ENCODE measurements at places on chromosomes 4 and X. TPM values are rescaled to one million over a fixed set of nuclear protein-coding genes. Genes with fewer than 3 reads are reported as not detected.
A peak's percentile ranks its signal among the peaks of the same experiment; 100 is the strongest.

The VCX3A gene
- 0.33 TPM for total RNA-seq

The DUSP9 gene
- 0.55 TPM for total RNA-seq

The AKAP14 gene
- total RNA-seq = 16.3 TPM

- no peaks in the 10 kb centered on the region for H3K27me3 ChIP-seq
- H3K36me3 ChIP-seq = no peaks in the 10 kb centered on the region
- no peak overlapping the region for H3K27ac ChIP-seq
- H3K4me1 ChIP-seq = no peaks in the 10 kb centered on the region
- H3K4me3 ChIP-seq = no peak overlapping the region
Measured at GRCh38 chr4:146507632-146508031, 14.1 kb downstream of the SLC10A7 start.

DNA sequence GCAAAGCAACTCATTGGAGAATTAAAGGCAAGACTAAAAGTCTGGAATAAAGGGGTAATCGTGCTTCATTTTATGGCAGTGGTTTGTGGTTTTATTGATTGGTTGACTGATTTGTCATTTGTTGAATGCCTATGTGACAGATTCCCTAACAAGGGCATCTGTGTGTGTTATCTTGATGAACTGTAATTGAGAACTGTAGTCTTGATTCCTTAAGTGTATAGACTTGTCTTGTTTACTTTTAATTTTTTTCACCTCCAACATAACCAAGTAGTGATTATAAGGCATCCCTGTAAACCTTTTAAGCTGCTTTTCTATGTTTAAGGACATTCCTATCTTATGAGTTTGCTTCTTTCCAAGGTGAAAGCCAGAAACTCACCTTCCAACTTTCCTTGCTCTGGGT lies 216.0 kb upstream of the TAPT1 start:
- H3K36me3 ChIP-seq = no peaks in the 10 kb centered on the region
- H3K4me3 ChIP-seq = no peak overlapping the region
- H3K27me3 ChIP-seq = no peaks in the 10 kb centered on the region
- no peak overlapping the region for H3K27ac ChIP-seq
- no peak for DNase-seq

GRCh38 chrX:54288968-54289367 lies 68.9 kb downstream of the WNK3 start:
- H3K36me3 ChIP-seq = peaks cover 4% of the 10 kb centered on the region
- no peaks in the 10 kb centered on the region for H3K4me1 ChIP-seq
- H3K27me3 ChIP-seq = no peaks in the 10 kb centered on the region
- H3K4me3 ChIP-seq = no peak overlapping the region
- DNase-seq = no peak

The TRIM75 gene
- not detected for total RNA-seq

DNA sequence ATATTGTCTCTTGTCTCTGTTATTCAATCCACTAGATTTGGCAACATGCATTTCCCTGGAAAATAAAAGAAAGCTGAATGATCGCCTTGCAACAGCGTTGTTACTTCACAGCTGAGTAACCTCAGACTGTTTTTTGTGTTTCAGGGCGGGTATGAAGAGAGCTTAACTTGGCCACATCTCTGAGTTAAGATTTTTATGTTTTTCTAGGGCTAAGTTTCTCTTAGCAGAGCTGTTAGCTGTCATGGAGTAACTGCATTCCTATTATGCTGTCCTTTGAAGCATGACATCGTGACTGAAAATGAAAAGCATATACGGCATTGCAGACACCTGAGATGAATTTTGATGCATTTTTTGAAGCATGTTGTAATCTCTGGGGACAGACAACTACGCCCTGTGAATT lies 1798.9 kb downstream of the PCDH7 start:
- H3K4me3 ChIP-seq = peak overlapping the region; percentile 26
- no peaks in the 10 kb centered on the region for H3K4me1 ChIP-seq
- DNase-seq = peak; percentile 26
- no peaks in the 10 kb centered on the region for H3K36me3 ChIP-seq

DNA sequence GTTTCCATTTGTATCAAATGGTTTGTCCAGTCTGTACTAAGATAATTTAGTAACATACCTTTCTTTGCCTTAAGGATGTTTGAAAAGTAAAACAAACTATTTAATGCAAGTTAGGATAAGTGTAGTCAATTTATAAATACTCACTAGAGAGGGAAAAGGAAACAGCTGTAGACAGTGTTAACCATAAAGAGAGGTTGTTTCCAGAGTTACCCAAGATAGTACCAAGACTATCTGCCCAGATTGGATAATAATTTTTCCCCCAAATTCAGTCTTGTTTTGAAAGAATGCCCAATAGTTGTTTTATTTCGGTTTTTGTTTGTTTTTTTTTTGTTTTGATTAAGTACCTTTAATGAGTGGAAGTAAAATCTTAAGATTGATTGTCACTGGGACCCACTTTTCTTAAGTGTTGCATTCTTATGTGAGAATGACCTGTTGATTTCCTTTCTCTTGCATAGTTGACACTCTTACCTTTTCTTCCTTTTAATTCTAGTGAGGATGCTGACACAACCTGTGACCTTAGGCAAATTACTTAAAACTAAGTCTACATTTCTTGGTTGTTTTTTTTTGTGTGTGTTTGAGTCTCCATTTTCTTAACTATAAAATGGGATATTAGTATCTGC lies 12.8 kb downstream of the AFF1 start:
- H3K27me3 ChIP-seq = no peaks in the 10 kb centered on the region
- DNase-seq = no peak
- no peaks in the 10 kb centered on the region for H3K36me3 ChIP-seq
- no peak overlapping the region for H3K4me3 ChIP-seq
- no peaks in the 10 kb centered on the region for H3K4me1 ChIP-seq

GRCh38 chr4:99389606-99390005 lies 37.1 kb upstream of the ADH1C start:
- DNase-seq = no peak
- H3K4me3 ChIP-seq = no peak overlapping the region
- H3K4me1 ChIP-seq = no peaks in the 10 kb centered on the region

The BMPR1B gene
- 14.1 TPM for total RNA-seq

DNA sequence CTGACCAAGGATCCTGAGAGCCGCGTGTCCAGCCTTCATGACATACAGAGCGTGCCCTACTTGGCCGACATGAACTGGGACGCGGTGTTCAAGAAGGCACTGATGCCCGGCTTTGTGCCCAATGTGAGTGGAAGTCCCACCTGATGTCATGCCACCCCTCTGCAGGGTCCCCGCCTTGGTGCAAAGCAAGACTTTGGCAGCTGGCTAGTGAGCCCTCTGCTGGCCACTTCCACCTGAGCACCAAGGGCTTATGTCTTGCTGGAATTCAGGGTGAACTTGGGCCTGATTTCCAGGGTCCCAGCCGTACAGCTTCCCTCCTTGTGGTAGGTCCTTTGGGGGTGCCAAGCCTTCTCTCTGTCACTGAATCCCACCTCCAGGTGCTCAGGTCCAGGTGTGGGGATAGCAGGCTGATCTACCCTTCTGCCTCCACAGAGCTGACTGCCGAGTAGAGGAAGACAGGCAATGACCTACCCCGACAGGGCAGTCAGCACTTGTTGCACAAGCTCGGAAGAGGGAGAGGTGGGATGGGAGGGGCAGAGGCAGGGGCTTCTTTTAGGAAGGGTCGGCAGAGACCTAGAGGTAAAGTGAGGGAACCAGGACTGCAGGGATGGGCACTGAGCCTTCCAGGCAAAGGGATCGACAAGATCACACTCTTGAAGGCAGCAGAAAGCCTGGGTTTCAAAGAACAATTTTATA lies 248.1 kb downstream of the EVC2 start:
- peaks cover 8% of the 10 kb centered on the region for H3K36me3 ChIP-seq
- no peak for DNase-seq
- peaks cover 2% of the 10 kb centered on the region for H3K4me1 ChIP-seq
- H3K27me3 ChIP-seq = no peaks in the 10 kb centered on the region
- no peak overlapping the region for H3K27ac ChIP-seq
- no peak overlapping the region for H3K4me3 ChIP-seq

- no peak overlapping the region for H3K27ac ChIP-seq
- DNase-seq = peak; percentile 31
- H3K36me3 ChIP-seq = no peaks in the 10 kb centered on the region
- no peaks in the 10 kb centered on the region for H3K27me3 ChIP-seq
- H3K4me3 ChIP-seq = no peak overlapping the region
Measured at GRCh38 chrX:11724122-11725017, 33.7 kb upstream of the MSL3 start.

The UGT2A1 gene
- not detected for total RNA-seq

GRCh38 chrX:38103857-38104812 lies 97.8 kb downstream of the SYTL5 start:
- peaks cover 2% of the 10 kb centered on the region for H3K27me3 ChIP-seq
- no peaks in the 10 kb centered on the region for H3K4me1 ChIP-seq

- no peaks in the 10 kb centered on the region for H3K27me3 ChIP-seq
- no peak for DNase-seq
- no peaks in the 10 kb centered on the region for H3K4me1 ChIP-seq
Measured at GRCh38 chr4:94014484-94015136, 186.1 kb downstream of the ATOH1 start.

The GRID2 gene
- 40.8 TPM for total RNA-seq

The STATH gene
- not detected for total RNA-seq

DNA sequence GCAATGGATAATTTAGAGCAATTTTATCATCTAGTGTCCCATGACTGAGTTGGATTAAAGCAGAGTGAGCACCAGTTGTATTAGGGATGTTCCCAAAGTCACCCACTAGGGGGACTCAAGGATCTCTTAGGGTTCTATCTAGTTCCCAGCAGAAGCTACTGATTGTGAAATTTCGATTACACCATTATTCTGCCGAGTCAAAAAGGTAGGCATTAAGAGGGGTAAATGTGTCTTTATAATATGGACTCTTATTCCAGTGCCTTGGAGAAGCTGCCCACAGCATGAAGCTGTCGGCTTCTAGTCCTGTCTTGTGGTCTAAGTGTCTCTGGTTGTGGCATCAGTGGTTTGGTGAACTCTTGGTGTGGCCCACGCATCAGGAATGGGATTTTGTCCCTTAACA lies 53.3 kb downstream of the RGS12 start:
- peak; percentile 88 for DNase-seq
- no peaks in the 10 kb centered on the region for H3K27me3 ChIP-seq
- H3K27ac ChIP-seq = no peak overlapping the region
- H3K36me3 ChIP-seq = peaks cover 7% of the 10 kb centered on the region

The TMPRSS11B gene
- not detected for total RNA-seq

GRCh38 chrX:150731795-150732194 lies 38.6 kb downstream of the MTMR1 start:
- no peak for DNase-seq
- H3K27me3 ChIP-seq = no peaks in the 10 kb centered on the region
- no peak overlapping the region for H3K27ac ChIP-seq
- H3K4me1 ChIP-seq = no peaks in the 10 kb centered on the region
- peaks cover 4% of the 10 kb centered on the region for H3K36me3 ChIP-seq

DNA sequence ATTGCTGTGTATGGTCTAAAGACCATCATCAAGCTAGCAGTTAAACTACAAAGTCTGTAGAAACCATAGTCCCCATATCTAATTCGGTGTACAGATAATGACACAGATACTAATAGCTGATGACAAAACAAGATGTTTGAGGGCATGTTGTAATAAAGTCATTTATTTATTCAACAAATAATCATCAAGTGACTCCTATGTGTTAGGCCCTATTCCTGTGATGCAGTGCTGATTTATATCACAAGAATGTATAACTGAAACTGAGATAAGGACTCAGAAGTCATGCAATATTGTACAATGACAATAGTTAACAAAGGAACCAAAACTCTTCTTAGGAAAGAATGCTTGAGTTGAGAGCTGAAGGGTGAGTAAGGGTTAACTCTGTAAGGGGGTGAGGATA lies 315.0 kb upstream of the NR3C2 start:
- H3K36me3 ChIP-seq = no peaks in the 10 kb centered on the region
- no peak overlapping the region for H3K4me3 ChIP-seq
- H3K27me3 ChIP-seq = no peaks in the 10 kb centered on the region
- DNase-seq = no peak

The NKX3-2 gene
- 0.20 TPM for total RNA-seq

GRCh38 chr4:75878246-75878756 lies 24.0 kb downstream of the PPEF2 start:
- no peaks in the 10 kb centered on the region for H3K27me3 ChIP-seq
- no peaks in the 10 kb centered on the region for H3K36me3 ChIP-seq
- H3K27ac ChIP-seq = no peak overlapping the region
- no peak for DNase-seq
- no peaks in the 10 kb centered on the region for H3K4me1 ChIP-seq

DNA sequence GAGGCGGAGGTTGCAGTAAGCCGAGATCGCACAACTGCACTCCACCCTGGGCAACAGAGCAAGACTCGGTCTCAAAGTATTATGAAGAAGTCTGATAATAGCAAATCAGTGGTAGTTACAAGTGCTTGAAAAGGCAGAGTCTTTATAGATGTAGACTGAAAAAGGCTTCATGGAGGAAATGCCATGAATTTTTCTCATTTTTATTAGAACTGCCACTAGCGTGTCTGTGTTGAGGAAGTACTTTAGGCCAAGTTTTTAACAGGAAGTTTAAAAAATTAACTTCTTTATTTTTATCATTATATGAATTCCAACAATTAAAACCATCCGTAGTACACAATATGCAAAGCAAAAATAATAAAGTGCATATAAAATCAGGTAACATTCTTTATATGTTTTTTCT lies 32.8 kb upstream of the IL13RA1 start:
- no peaks in the 10 kb centered on the region for H3K4me1 ChIP-seq
- H3K4me3 ChIP-seq = no peak overlapping the region
- H3K27ac ChIP-seq = no peak overlapping the region
- H3K27me3 ChIP-seq = no peaks in the 10 kb centered on the region

GRCh38 chr4:105651884-105652283 lies 56.6 kb downstream of the INTS12 start:
- no peak overlapping the region for H3K27ac ChIP-seq
- H3K36me3 ChIP-seq = no peaks in the 10 kb centered on the region
- DNase-seq = no peak
- no peaks in the 10 kb centered on the region for H3K27me3 ChIP-seq
- H3K4me3 ChIP-seq = no peak overlapping the region

GRCh38 chr4:74056114-74056857 lies 17.8 kb upstream of the CXCL3 start:
- H3K36me3 ChIP-seq = no peaks in the 10 kb centered on the region
- no peaks in the 10 kb centered on the region for H3K4me1 ChIP-seq
- no peak overlapping the region for H3K4me3 ChIP-seq
- H3K27me3 ChIP-seq = no peaks in the 10 kb centered on the region
- no peak overlapping the region for H3K27ac ChIP-seq

Data from spinal cord (tissue), 10 donors.